ENCODE measurements at places on chromosomes 2 and 18.
A peak's percentile ranks its signal among the peaks of the same experiment; 100 is the strongest.

DNA sequence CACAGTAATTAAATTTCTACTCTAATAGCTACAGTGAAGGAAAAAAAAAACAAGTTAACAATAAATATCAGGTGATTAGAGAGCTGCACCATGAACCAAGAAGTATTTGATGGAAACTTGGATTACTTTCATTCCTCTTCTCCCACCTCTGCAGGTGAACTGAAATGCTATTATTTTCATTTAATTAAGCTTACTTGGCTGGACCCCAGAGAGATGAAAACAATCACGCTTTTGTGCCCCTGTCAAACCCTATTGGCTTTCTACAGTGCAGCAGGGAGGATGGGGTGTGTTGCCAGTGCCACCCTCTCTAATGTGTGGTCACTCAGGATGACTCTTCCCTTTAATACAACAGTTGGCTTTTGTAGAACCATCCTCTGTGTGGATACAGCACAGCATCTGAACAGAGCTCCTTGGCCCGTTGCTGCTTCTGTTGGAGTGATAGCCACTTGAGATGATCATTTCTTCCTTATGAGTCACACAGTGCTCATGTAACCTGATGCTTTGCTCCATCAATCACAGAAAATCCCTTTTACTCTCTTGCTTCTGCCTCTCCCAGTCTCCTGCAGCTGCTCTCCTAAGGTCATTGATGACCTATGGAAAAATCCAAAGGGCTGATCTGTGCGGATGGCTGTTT lies 5.5 kb upstream of the ARL4C start:
- DNase-seq: no peak

DNA sequence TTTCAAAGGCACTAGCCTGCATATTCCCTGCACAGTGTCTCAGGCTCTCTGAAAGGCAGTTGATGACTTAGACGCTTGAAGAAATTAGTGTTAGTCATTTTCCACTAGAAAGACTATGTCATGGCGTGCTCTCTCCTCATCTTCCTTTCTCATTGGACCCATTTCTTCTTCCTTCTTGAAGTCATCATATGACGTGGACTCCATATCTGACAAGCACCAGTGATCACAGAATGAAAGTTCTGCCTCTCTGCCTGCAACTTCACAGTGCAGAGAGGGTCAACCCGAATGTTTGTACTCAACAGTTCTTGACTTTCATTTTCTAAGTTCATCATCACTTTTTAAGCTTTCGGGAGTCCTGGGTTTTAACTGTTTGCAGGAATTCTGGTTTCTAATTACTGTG lies 63.7 kb upstream of the CYRIA start:
- DNase-seq: no peak

GRCh38 chr2:70750320-70750719 lies 17.7 kb downstream of the ADD2 start:
- DNase-seq: no peak

DNA sequence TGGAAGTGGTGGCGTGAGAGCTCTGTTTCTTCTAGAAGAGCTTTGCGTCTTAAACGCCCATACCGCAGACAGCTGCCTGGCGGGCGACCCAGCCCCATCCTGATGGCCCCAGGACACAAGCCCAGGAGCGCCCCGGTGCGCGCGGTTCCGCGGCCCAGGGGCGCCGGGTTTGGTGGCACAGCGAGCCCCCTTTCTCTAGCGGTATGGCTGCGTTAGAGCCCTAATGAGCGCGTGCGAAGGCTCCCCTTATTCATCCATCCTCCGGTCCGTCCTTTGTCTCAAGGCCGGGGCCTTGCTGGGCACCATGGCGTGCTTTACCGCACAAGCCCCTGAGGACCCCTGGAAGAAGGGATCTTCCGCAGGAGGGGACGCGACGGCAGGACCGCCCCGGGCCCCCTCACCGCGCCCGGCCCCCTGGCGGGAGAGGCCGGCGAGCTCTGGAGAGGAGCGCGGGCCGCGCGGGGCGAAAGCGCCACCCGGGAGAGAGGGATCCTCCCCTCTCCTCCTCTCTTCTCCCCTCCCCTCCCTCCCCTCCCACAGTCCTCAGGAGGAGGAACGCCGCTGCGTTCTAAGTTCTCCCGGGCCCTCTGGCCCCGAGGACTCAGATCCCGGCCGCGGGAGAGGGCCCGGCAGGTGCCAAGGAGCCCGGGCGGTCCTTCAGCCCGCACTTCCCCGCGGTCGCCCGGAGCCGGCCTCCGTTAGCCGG lies 626 bp upstream of the SLC1A4 start:
- DNase-seq: peak; percentile 67

GRCh38 chr2:223007531-223007930 lies 44.5 kb upstream of the KCNE4 start:
- no peak for DNase-seq

GRCh38 chr2:96759548-96759947 lies 1.2 kb upstream of the CNNM4 start:
- DNase-seq: no peak

DNA sequence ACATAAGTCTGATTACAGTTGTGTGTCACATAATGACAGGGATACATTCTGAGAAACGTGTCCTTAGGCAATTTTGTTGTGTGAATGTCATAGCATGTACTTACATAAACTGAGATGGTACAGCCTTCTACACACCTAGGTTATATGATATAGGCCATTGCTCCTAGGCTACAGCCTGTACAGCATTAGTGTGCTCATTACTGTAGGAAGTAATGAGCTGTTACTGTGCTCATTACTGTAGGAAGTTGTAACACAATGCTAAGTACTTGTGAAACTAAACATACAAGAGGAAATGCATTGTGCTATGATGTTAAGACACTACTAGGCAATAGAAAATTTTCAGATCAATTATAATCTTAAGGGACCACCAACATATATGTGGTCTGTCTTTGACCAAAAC lies 72.8 kb downstream of the UPP2 start:
- no peak for DNase-seq

DNA sequence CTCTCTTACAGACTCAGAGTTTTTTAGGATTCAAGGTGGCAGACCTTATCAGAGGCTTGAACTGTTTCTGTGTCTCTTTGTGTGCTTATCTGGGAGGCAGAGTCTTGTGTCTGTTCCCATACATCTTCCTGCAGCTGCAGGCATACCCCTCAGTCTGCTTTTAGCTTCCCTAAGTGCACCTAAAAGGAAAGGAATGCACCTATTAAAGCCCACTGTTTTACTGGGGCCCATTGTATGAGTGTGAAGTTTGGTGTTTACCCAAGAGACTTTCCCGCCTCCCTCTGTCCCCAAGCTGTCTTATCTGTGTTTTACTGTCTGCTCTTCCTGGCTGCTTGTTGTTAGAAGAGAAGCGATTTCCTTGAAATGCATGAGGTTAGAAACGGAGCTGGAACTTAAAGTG lies 1757.3 kb upstream of the PIK3C3 start:
- no peak for DNase-seq

DNA sequence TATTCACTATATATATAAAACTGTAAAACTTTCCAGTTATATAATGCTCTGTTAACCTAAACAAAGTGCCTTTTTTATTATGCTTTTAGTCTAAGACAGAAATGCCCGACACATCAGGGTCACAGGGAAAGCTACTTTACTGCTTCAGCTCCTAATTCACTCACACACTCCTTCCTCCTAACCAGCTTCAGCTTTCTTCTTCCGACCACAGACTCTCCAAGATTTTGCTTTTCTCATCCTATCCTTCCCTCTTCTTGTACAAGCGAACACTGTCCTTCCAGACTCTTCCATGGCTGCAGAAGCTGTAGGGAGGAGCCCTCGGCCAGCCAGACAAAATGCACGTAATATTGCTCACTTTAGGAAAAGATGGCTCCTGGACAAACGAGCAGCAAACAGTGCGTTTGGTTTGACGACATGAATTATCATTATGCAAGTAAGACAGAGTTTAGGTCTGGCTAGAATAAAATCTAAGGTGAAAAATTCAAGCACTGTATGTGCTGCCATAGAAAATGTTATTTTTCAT lies 47.5 kb upstream of the HNRNPA3 start:
- DNase-seq: no peak

DNA sequence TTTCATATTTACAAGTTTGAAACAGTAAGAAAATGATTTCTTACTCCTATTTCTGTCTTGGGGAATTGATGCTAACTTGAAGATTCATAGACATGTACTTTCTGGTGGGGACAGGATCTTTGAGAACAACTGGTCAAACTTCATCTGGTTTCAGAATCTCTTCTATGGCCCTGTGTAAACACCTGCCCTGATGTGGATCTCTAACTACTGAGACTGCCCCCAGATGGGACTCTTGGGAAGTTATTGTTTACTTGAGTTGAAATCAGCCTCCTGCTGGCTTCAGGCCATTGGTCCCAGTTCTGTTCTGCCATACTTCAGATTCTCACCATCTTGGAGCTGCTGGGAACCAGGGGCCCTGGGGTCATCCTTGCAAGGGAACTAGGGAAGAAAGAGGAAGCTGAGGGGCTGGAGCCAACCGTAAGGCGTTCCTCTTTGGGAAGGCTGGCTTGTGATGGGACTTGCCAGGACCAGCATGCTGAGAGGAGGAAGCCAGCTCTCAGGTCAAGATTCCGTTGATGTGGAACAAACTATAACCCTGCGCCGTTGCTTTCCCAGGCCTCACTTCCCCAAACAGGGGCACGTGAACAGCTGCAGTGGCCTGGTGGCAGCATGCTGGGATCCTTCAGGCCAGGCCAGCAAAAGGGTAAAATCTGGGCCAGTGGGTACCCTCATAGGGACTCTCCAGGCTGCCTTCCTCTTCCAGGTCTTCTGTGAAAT lies 135.5 kb upstream of the CXCR4 start:
- DNase-seq: no peak
